ENCODE measurements at places on chromosomes 12 and 14. TPM values are rescaled to one million over a fixed set of nuclear protein-coding genes. Genes with fewer than 3 reads are reported as not detected.

GRCh38 chr12:29159661-29160060, 10.6 kb downstream of the FAR2 start:
- DNase-seq: no peak
- H3K36me3 ChIP-seq: no peaks in the 10 kb centered on the region
- H3K4me3 ChIP-seq: no peak overlapping the region

DNA sequence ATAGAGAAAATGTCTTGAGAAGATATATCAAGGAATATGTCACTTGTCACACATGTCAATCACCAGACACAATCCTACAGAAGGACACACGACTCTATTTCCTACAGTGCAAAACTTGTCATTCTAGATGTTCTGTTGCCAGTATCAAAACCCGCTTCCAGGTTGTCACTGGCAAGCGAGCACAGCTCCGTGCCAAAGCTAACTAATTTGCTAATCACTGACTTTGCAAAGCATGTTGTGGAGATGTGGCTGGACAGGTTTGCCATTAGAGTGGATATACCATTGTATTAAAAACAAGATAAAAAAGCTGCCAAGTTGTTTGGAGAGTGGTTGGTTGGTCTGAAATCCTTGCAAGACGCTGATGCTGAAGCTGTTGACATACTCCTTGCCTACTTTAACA, 7.9 kb upstream of the SGPP1 start:
- no peaks in the 10 kb centered on the region for H3K36me3 ChIP-seq
- no peak for DNase-seq
- H3K27ac ChIP-seq: no peak overlapping the region
- no peaks in the 10 kb centered on the region for H3K4me1 ChIP-seq
- no peaks in the 10 kb centered on the region for H3K27me3 ChIP-seq

RD3L gene
- total RNA-seq: not detected

AVPR1A gene
- total RNA-seq: 50.4 TPM

ZC2HC1C gene
- total RNA-seq: 3.2 TPM

DNA sequence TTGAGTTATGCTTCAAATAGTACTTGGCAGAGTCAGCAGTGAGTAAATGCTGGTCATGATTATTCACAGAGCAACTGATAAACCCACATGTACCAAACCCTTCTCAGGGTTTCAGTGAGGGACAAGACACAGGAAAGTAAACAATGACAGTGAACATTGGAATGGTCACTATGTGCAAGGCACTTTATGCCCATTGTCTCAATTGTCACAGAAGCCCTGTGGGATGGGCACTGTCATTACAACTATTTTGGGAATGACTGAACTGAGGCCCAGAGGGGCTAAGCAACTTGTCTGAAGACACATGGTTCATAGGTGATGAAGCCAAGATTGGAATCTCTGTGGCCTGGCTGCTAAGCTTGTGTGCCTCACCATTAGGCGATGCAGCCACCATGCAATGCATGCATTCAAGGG, 238.5 kb downstream of the RBM19 start:
- no peak for DNase-seq
- H3K4me3 ChIP-seq: no peak overlapping the region
- H3K27ac ChIP-seq: no peak overlapping the region
- no peaks in the 10 kb centered on the region for H3K36me3 ChIP-seq
- H3K4me1 ChIP-seq: no peaks in the 10 kb centered on the region

GRCh38 chr14:95215094-95215725, 57.9 kb upstream of the DICER1 start:
- H3K4me1 ChIP-seq: no peaks in the 10 kb centered on the region
- H3K27ac ChIP-seq: no peak overlapping the region
- no peak overlapping the region for H3K4me3 ChIP-seq
- H3K27me3 ChIP-seq: no peaks in the 10 kb centered on the region
- H3K36me3 ChIP-seq: no peaks in the 10 kb centered on the region

FAIM2 gene
- 1.9 TPM for total RNA-seq

- DNase-seq: no peak
- no peaks in the 10 kb centered on the region for H3K27me3 ChIP-seq
- no peaks in the 10 kb centered on the region for H3K4me1 ChIP-seq
- no peaks in the 10 kb centered on the region for H3K36me3 ChIP-seq
- H3K27ac ChIP-seq: peak overlapping the region; percentile 97
- H3K4me3 ChIP-seq: peak overlapping the region; percentile 91
These were observed 578 bp downstream of the DCAF5 start for GRCh38 chr14:69152181-69152901.

DNA sequence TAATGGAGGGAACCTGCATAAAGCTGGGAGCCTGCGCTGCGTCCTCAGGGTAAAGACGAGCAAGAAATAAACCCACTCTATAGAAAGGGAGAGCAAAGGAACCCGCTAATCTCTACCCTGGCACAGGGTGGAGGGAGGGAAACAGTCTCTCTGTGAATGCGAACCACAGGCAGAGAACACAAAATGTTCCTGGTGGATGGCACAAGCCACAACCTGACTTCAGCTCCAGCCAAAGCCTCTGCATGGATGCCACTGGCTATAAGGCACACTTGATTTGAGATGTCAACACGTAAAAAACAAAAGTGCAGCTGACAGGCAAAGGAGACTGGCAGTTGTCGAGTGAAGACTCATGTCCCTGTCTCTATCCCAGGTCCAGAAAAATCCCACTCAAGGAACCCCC, 32.4 kb downstream of the CHGA start:
- H3K27ac ChIP-seq: no peak overlapping the region
- DNase-seq: no peak
- no peaks in the 10 kb centered on the region for H3K4me1 ChIP-seq
- no peaks in the 10 kb centered on the region for H3K27me3 ChIP-seq

- no peak overlapping the region for H3K4me3 ChIP-seq
- no peak for DNase-seq
- no peaks in the 10 kb centered on the region for H3K27me3 ChIP-seq
- no peak overlapping the region for H3K27ac ChIP-seq
- H3K4me1 ChIP-seq: no peaks in the 10 kb centered on the region
These were observed 60.4 kb upstream of the SEL1L start for GRCh38 chr14:81594012-81594411.

DNA sequence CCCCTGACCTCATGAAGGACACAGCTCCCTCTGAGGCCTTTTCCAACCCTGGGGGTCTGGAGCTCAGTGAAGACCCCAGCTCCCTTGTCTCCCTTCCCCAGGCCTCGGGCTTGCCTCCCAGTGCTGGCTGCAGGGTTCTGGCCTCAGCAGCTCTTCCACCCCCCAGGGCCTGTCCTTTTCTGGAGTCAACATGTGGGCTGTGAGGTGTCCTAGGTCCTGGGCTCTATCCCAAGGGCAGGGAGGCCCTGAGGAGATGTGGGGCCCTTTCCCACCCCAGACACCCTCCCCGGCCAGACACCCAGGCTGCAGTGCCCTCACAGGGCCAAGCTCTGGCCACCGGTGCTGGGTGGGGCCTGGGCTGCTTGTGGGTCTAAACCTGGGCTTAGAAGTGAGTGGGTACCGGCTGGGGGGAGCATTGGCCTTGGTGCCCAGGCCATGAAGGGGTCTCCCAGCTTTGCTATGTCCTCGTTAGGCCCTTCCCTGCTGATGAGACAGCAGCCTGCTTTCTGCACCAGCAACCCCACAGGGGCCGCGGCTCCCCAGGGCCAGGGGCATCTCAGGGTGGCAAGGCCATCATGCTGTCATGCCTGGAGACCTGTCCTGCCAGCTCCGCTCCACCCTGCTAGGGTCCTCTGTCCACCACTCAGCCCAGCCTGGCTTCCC, 2.7 kb upstream of the CRIP2 start:
- peak overlapping the region; percentile 99 for H3K27ac ChIP-seq
- H3K4me1 ChIP-seq: peaks cover 57% of the 10 kb centered on the region
- no peak overlapping the region for H3K4me3 ChIP-seq
- no peaks in the 10 kb centered on the region for H3K36me3 ChIP-seq
- H3K27me3 ChIP-seq: no peaks in the 10 kb centered on the region

DEGS2 gene
- total RNA-seq: 1.1 TPM

- DNase-seq: no peak
- H3K36me3 ChIP-seq: no peaks in the 10 kb centered on the region
- no peaks in the 10 kb centered on the region for H3K27me3 ChIP-seq
- H3K4me1 ChIP-seq: peaks cover 4% of the 10 kb centered on the region
- H3K4me3 ChIP-seq: no peak overlapping the region
These were observed 77.2 kb downstream of the BHLHE41 start for GRCh38 chr12:26047401-26048226.

SERPINA1 gene
- total RNA-seq: 42.6 TPM

EFS gene
- total RNA-seq: 15.7 TPM

GRCh38 chr12:51759175-51759574, 89.3 kb downstream of the FIGNL2 start:
- no peaks in the 10 kb centered on the region for H3K27me3 ChIP-seq
- H3K4me3 ChIP-seq: no peak overlapping the region
- H3K36me3 ChIP-seq: no peaks in the 10 kb centered on the region

- H3K27ac ChIP-seq: no peak overlapping the region
- no peaks in the 10 kb centered on the region for H3K36me3 ChIP-seq
- no peaks in the 10 kb centered on the region for H3K27me3 ChIP-seq
- no peak overlapping the region for H3K4me3 ChIP-seq
- no peaks in the 10 kb centered on the region for H3K4me1 ChIP-seq
These were observed 210.9 kb upstream of the FKBP4 start for GRCh38 chr12:2583642-2584401.

- no peaks in the 10 kb centered on the region for H3K27me3 ChIP-seq
- H3K27ac ChIP-seq: no peak overlapping the region
- DNase-seq: no peak
These were observed 297.4 kb upstream of the RTL1 start for GRCh38 chr14:101200650-101201516.

GRCh38 chr12:12505544-12506495, 56.8 kb downstream of the DUSP16 start:
- no peaks in the 10 kb centered on the region for H3K4me1 ChIP-seq
- H3K27ac ChIP-seq: peak overlapping the region; percentile 64
- no peaks in the 10 kb centered on the region for H3K36me3 ChIP-seq
- H3K27me3 ChIP-seq: no peaks in the 10 kb centered on the region
- peak overlapping the region; percentile 17 for H3K4me3 ChIP-seq
- DNase-seq: no peak

MYL2 gene
- not detected for total RNA-seq

DNA sequence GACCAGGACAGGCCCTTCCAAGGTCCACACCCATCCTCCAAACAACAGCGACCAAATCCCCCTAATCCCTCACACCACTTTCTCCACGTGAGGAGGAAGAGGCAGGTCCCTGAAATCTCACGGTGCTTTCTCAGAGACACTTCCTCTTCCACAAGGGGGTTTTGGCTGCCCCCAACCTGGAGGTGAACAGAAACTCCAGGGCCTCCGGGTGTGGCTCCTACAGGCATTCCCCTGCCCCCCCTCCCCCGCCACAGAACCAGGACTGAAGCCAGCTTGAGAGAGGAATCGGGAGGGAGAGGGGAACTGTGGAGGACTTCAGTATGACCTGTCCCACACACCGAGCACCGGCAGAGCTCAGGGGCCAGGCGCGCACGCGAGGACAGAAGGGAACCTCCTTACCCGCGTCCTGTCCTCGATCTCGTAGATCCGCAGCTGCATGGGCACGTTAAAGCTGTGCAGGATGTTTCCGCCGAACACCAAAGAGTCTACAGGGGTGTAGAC, 60.2 kb downstream of the KDM2B start:
- no peak for DNase-seq
- no peak overlapping the region for H3K4me3 ChIP-seq
- no peaks in the 10 kb centered on the region for H3K27me3 ChIP-seq
- H3K4me1 ChIP-seq: no peaks in the 10 kb centered on the region
- no peaks in the 10 kb centered on the region for H3K36me3 ChIP-seq

CCDC177 gene
- total RNA-seq: 0.29 TPM

ART4 gene
- 1.6 TPM for total RNA-seq

GRCh38 chr14:24692382-24693352, 58.7 kb upstream of the GZMB start:
- H3K27ac ChIP-seq: no peak overlapping the region
- no peaks in the 10 kb centered on the region for H3K36me3 ChIP-seq
- H3K27me3 ChIP-seq: peaks cover 7% of the 10 kb centered on the region
- no peak for DNase-seq
- H3K4me1 ChIP-seq: no peaks in the 10 kb centered on the region
- H3K4me3 ChIP-seq: no peak overlapping the region

GPX2 gene
- 7.5 TPM for total RNA-seq

DNA sequence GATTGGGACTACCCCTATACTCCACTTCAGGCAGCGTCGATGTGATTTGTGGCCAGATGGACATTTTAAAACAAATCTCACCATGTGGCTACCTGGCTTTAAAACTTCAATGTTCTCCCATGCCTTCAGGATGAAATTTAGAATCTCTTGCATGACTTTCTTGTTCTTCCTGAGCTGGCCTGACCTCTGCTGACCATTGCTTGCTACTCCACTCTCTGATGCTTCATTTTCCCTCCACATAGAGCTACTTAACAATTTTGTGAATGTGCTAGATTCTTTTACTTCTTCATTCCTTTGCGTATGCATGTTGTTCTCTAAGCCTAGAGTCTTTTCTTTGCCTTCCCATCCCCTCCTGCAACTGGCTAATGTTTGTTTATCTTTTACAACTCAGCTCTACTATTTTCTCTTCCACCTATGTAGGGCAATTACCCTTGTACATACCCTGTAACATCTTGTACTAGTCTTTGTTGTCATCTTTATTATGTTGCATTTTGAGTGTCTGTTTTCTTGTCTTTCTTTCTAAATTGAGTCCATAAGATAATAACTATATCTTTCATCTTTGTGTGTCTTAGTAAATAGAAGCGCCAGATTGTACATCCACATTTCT, 41.2 kb downstream of the YLPM1 start:
- no peak overlapping the region for H3K4me3 ChIP-seq
- H3K4me1 ChIP-seq: no peaks in the 10 kb centered on the region
- H3K27ac ChIP-seq: no peak overlapping the region
- no peak for DNase-seq
- no peaks in the 10 kb centered on the region for H3K27me3 ChIP-seq

GRCh38 chr12:119292893-119293630, 41.5 kb upstream of the CCDC60 start:
- H3K4me1 ChIP-seq: no peaks in the 10 kb centered on the region
- no peak overlapping the region for H3K27ac ChIP-seq
- H3K36me3 ChIP-seq: no peaks in the 10 kb centered on the region
- no peak overlapping the region for H3K4me3 ChIP-seq

DNA sequence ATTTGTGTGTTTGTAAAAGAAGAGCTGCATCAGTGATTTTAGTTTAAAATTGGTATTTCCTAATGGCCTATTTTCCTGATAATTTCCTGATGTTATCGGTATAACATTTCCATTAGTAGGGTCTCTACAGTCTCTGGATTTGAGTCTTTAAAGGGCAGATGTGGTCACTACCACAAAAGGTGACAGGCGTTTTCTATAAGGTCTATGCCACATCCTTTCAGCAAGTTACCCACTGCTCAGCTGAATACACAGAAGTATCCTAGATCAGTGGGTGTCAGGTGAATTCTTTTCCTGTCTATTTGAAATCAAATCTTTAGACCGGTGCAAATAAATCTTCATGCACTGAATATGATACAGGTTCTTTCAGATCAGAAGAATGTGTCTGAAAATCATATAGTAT, 90.2 kb downstream of the LIN7A start:
- H3K4me1 ChIP-seq: no peaks in the 10 kb centered on the region
- DNase-seq: no peak
- no peak overlapping the region for H3K4me3 ChIP-seq

NOS1 gene
- not detected for total RNA-seq

DNA sequence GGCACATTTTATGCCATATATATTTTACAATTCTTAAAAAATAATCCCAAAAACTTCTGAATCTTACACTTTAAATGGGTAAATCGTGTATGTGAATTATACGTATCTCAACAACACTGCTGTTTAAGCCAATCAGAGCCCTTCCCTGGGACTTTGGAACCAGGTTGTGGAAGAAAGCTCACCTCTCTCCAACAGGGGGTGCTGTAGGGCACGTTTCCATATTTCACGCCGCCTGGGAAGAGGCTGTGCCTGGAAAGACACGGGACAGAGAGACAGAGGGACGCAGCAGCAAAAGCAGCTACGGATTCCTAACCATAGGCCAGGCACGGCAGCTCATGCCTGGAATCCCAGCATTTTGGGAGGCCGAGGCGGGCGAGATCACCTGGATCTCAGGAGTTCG, 29.4 kb upstream of the FBRSL1 start:
- no peak overlapping the region for H3K4me3 ChIP-seq
- H3K36me3 ChIP-seq: no peaks in the 10 kb centered on the region
- no peak for DNase-seq
- H3K4me1 ChIP-seq: no peaks in the 10 kb centered on the region
- no peak overlapping the region for H3K27ac ChIP-seq
- H3K27me3 ChIP-seq: no peaks in the 10 kb centered on the region

Measured in breast epithelium (tissue), 4 donors.